ENCODE measurements at places on chromosomes 5 and 9.
A peak's percentile ranks its signal among the peaks of the same experiment; 100 is the strongest.

GRCh38 chr5:103910786-103911185 lies 348.2 kb upstream of the NUDT12 start:
- no peak for DNase-seq

- DNase-seq, result no peak
Observed at GRCh38 chr9:99579964-99580363, 241.7 kb upstream of the NR4A3 start.

DNA sequence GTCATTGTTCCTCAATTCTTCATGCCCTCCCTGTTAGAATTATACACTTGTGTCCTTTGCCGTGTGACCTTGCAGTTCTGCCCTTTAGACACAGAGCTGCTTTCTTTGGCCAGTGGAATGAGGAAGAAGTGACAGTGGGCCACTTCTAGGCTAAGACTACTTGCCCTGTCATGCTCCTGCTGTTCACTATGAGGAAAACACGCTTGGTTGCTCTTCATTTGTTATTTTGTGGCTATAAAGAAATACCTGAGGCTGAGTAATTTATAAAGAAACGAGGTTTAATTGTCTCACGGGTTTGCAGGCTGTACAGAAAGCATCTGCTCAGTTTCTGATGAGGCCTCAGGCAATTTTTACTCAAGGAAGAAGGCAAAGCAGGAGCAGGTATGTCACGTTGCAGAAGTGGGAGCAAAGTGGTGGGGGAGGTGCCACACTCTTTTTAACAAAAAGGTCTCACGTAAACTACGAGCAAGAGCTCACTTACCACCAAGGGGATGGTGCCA lies 279.1 kb upstream of the DMAC1 start:
- DNase-seq, result no peak

GRCh38 chr9:16342246-16343020 lies 528.0 kb downstream of the BNC2 start:
- DNase-seq, result no peak

DNA sequence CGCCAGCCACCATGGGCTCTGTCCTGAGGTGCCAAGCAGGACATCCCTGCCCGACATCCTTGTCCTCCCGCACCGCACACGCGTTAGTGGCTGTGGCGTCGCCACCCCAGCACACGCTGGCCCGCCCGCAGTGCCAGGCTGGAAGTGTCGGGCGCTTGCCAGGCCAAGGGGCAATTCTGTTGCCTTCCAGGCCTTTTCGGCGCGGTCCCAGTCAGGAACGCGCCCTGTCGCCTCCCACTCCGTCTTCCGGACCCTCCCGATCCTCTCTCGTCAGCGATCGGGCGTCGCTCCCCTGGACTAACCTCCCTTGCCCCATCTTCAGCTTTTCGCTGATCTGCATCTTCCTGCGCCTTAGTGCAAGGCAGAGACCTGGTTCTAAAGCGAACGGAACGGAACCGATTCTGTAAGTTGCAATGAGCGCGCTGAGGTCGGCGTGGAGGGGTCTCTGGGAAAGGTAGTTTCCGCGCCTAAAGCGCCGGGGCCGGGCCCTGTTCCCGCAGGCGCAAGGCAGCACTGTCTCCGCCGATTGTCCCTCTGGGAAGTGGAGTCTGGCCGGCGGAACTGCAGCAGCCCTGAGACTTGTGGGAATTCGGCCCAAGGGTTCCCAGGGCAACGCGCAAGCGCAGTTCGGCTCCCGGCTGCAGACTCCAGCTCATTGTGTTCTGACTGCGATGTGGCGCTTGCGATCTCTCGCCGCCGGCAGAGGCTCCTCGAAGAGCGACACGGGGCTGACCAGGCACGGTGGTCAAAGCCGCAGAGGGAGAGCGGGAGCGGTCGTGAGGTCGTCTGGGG lies at the start of gene ZNF454:
Gene ZNF454 (plus strand): TSS at position 630 of the 792 bp plus-strand sequence. CDS start 1,594 bp downstream, outside the sequence.
- peak; percentile 88 for DNase-seq

GRCh38 chr5:94746731-94747124 lies 128.3 kb downstream of the SLF1 start:
- peak; percentile 74 for DNase-seq

DNA sequence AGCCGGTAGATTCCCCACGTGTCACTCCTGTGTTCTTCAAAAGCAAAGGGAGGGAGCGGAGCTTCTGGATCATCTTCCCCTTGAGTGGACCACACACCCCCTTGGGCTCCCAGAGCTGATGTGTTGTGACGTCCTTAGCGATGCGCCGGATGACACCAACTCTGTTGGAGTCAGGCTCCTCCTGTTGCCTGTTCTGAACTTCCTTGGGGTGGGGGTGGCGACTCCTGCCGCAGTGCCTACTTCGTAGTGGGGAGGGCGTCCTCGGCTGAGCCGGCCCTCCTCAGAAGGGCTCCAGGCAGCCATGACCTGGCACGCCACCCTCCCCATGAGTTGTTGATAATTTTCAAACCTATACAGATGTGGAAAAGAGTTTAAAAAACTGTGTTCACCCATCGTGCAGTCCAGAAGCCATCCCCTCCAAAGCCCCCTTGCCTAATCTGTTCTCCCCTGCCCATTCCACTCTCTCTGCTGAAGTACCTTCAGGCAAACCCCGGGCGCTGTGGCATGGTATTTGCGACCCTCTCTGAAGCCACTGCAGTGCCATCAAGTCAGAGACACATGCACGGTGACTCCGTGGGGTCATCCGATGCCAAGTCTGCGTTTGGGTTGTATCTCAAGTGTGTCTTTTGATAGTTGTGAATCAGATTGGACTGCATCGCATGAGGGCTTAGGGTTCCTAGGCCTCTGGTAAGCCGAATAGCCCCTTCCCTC lies 16.7 kb downstream of the EXOC3 start:
- DNase-seq, result no peak

Data from cardiac fibroblast (primary cell).